Smooth muscle cell of the umbilical artery (primary cell): ENCODE measurements at places on chromosomes 16 and 17. TPM values are rescaled to one million over a fixed set of nuclear protein-coding genes. Genes with fewer than 3 reads are reported as not detected.

The RNU2-1 gene
- not detected in 2 replicates for total RNA-seq

The ABCA8 gene
- total RNA-seq, result 43.0 and 80.8 TPM in 2 replicates

The CYB5B gene
- total RNA-seq, result 61.8 and 100 TPM in 2 replicates

The MYH8 gene
- under 0.01 and 0.09 TPM in 2 replicates for total RNA-seq

The CCL16 gene
- not detected in 2 replicates for total RNA-seq

The ARHGAP23 gene
- total RNA-seq, result 25.8 and 86.8 TPM in 2 replicates

The NPTX1 gene
- total RNA-seq, result 0.65 and 10.4 TPM in 2 replicates

The SLC5A2 gene
- total RNA-seq, result not detected in 2 replicates

The THOC6 gene
- total RNA-seq, result 13.2 and 15.4 TPM in 2 replicates

The SLC38A8 gene
- not detected in 2 replicates for total RNA-seq

The SLC5A10 gene
- not detected in 2 replicates for total RNA-seq

The KRT31 gene
- not detected in 2 replicates for total RNA-seq

The SLFN14 gene
- total RNA-seq, result not detected in 2 replicates

The IRF8 gene
- total RNA-seq, result not detected in 2 replicates

The SPHK1 gene
- 42.5 and 101 TPM in 2 replicates for total RNA-seq

The NLRC5 gene
- 10.7 and 34.4 TPM in 2 replicates for total RNA-seq

The PTGES3L gene
- 0.78 and 0.89 TPM in 2 replicates for total RNA-seq

The LHX1 gene
- not detected in 2 replicates for total RNA-seq

The CSH1 gene
- total RNA-seq, result not detected in 2 replicates

The FBXL16 gene
- 0.28 and 0.59 TPM in 2 replicates for total RNA-seq

The NOTUM gene
- 0.14 TPM in 1 of 2 replicates, not detected in the other for total RNA-seq

The CRYM gene
- 0.51 TPM in 1 of 2 replicates, not detected in the other for total RNA-seq

The PGP gene
- total RNA-seq, result 12.8 and 16.4 TPM in 2 replicates

The TOP2A gene
- 6.5 and 59.3 TPM in 2 replicates for total RNA-seq

The TMEM88 gene
- 2.1 and 4.3 TPM in 2 replicates for total RNA-seq

The RAMP2 gene
- total RNA-seq, result not detected in 2 replicates

The ABCC6 gene
- 0.18 and 0.59 TPM in 2 replicates for total RNA-seq

The ZPBP2 gene
- not detected in 2 replicates for total RNA-seq

The NAA60 gene
- total RNA-seq, result 12.5 and 17.5 TPM in 2 replicates

The SNTB2 gene
- 29.7 and 81.5 TPM in 2 replicates for total RNA-seq

The CFAP52 gene
- total RNA-seq, result not detected in 2 replicates

The TSNAXIP1 gene
- total RNA-seq, result 0.32 and 1.5 TPM in 2 replicates

The CMTM2 gene
- not detected in 2 replicates for total RNA-seq

The KRT9 gene
- total RNA-seq, result not detected in 2 replicates

The PROCA1 gene
- total RNA-seq, result 1.2 and 1.4 TPM in 2 replicates

The CD300H gene
- not detected in 2 replicates for total RNA-seq

The KPNA2 gene
- total RNA-seq, result 36.5 and 87.9 TPM in 2 replicates

The PTX4 gene
- not detected in 2 replicates for total RNA-seq

The KLHDC4 gene
- total RNA-seq, result 16.9 and 26.2 TPM in 2 replicates

The TNFAIP1 gene
- total RNA-seq, result 25.2 and 52.2 TPM in 2 replicates

The CENPT gene
- total RNA-seq, result 19.9 and 29.6 TPM in 2 replicates

The GRIN2A gene
- not detected in 2 replicates for total RNA-seq

The KRTAP9-2 gene
- total RNA-seq, result not detected in 2 replicates

The BICDL2 gene
- total RNA-seq, result 0.28 and 0.59 TPM in 2 replicates

The SLC6A4 gene
- not detected in 2 replicates for total RNA-seq

The GCGR gene
- not detected in 2 replicates for total RNA-seq

The LAT gene
- 0.30 and 1.5 TPM in 2 replicates for total RNA-seq

The IFT20 gene
- 54.5 and 101 TPM in 2 replicates for total RNA-seq
